ENCODE measurements at places on chromosomes 1 and 21.

- DNase-seq = no peak
Observed at GRCh38 chr1:201414051-201414738, 7.3 kb downstream of the TNNI1 start.

GRCh38 chr1:68188060-68188538 lies 44.2 kb downstream of the WLS start:
- DNase-seq = no peak

DNA sequence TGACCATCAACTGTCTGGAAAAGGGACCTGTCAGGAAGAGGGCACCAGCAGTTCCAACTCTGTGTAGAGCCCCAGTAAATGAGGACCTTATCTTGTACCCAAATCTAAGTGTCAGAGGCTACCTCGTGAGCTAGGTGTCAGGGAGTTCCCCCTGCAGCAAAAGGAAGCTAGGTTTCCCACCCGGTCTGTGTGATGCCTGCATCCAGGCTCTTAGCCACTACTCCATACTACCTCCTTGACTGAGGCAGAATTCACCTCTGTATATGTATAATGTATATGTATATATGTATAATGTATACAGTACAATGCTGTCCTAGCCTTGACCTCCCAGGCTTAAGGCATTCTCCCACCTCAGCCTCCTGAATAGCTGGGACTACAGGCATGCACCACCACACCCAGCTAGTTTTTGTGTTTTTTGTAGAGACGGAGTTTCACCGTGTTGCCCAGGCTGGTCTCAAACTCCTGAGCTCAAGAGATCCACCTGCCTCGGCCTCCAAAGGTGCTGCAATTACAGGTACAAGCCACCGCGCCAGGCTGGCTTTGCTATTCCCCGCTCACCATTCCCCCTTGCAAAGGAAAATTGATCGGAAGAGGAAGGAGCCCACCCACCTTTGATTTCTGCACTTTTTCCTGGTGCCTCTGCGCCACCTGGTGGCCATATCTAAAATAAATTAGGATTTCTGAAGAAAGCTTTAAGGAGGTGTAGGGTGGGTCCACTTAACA lies 15.7 kb upstream of the LUZP1 start:
- DNase-seq = no peak

DNA sequence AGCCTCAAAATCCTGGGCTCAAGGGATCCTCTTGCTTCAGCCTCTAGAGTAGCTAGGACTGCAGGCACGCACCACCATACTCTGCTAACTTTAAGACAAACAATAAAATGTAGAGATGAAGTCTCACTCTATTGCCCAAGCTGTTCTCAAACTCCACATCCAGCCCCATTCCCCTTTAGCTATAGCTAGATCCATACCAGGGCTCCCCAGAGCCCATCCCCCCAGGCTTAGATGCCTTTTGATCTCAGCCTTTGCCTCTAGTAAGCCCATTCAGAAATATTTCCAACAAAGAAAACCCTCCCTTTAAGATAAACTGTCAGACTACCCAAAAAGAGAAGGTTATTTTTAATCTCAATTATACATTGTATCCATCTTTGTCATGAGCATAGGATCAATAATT lies 325.4 kb downstream of the CHRM3 start:
- DNase-seq = no peak

GRCh38 chr1:175192111-175192629 lies 406 bp downstream of the KIAA0040 start:
- DNase-seq = no peak

GRCh38 chr1:28437264-28437923 lies 67.9 kb downstream of the PHACTR4 start:
- DNase-seq = no peak

Data from stimulated activated CD4-positive, alpha-beta T cell treated with anti-CD3 and anti-CD28 coated beads, Interleukin-12 subunit alpha, Interleukin-12 subunit beta, amount 100 ng/mL, for 24 hours (primary cell).